Activated T-helper 1 cell treated with Interleukin-2 at 50 U/mL for 16 hours (primary cell): ENCODE measurements at places on chromosomes 11 and 22.

DNA sequence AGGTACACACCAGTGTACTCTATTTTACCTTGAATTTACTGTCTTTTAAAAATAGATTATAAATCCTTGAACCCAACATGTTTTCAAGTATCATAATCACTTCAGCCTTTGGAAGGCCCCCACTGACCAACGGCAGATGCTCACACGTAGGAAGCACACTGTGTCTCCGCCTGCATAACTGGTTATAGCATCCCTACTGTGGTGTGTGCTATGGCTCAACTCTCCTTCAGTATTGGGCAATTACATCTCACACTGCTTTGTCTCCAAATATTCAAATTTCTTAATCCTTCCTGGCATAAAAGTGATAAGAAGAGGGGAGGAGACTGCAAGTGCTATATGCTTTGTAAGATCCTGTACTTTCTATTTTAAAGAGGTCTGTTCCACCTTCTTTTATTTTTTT lies 165.7 kb downstream of the CADM1 start:
- no peak for DNase-seq

DNA sequence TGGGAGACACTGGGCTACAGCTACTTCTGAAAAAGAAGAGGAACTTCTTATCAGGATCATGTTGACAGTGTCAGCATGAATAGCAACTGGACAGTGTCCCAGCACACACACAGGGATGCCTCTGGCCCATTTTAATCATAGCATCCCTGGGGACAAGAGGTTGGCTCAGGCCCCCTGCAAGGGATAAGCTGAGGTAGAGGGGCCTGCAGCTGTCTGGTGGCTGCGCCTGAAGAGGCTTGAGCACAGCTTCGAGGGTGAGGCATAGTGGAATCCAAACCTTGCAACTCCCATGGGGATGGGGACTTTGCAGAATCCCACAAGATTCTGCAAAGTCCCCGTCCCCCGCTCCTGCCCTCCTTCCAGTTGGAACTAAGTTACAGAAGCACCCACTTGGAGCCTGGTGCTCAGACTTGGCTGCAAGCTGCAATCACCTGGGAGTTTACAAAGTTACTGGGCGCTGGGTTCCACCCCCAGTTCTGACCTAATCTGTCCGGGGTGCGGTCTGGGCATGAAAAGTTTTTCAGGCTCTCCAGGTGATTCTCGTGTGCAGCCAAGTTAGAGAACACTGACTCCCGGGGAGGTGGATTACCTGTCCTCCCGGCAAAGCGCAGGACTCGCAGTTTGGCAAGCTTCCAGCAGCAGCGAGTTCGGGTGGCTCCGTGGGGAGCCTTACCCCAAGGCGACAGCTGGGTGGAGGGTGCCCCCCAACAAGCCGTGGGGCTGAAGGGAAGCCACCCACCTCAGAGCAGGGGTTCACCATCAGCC lies 16.0 kb upstream of the LINC01488 start:
- no peak for DNase-seq

GRCh38 chr11:66082946-66083698 lies 13.1 kb downstream of the PACS1 start:
- no peak for DNase-seq

DNA sequence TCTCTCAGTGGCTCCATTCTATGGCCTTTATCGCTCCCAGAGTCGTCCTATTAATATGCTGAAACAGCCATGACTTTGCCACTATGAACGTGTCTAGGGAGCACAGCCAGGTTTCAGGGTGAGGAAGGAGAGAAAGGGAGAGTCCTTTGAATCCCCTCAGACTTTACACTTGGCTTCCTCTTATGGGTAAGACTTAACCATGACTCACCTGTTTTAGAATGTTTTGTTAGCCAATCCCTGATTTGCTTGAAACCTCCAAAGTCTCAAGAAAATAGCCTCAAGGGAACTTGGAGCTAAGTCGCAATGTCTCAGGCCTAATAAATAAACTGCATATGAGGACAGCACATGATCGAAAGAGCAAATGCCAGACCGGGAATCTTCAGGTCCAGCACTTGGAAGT lies 131.2 kb upstream of the RCN1 start:
- DNase-seq, result no peak

DNA sequence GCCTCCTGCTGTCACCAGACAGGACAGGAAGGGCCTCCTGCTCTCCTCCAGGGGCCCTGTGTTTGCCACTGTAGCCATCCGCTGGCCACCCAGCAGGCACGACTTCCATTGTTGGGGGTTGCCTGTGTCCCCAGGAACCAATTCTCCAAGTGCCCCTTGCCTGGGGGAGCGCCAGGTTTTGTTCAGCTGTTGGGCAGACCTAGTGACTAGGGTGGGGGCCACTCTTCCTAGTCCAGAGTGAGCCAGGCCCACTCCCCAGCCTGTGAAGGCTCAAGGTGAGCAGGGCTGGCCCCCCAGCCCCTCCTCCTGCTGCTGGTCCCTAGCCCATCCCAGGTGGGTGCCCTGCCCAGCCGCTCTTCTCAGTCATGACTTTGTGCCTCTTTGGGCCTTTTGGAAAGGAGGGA lies 30.9 kb downstream of the OSBPL5 start:
- no peak for DNase-seq

GRCh38 chr11:42363701-42364100 lies 904.2 kb upstream of the LRRC4C start:
- DNase-seq, result no peak

GRCh38 chr11:24760681-24761080 lies 263.8 kb downstream of the LUZP2 start:
- DNase-seq, result no peak

DNA sequence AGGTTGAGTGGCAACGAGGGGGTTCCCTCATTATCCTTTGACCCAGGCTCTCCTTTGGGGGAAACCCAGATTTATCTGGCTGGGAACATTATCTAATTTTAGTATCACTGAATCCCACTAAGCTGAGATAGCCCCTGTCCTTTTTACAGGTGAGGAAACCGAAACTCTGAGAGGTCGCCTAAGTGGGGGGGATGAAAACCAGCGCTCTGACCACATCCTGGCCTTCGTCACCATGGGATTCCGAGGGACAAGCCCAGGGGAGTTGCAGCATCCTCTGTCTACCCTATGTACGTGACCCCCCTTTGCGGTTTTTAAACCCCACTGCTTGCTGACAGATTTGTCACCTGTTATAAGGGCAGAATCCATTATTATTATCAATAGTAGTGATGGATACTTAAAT lies 61.0 kb downstream of the ISX start:
- no peak for DNase-seq

- DNase-seq, result no peak
Measured at GRCh38 chr11:68469122-68469521, 8.6 kb downstream of the PPP6R3 start.

GRCh38 chr22:33062361-33062760 lies 4.2 kb upstream of the SYN3 start:
- DNase-seq, result no peak

- DNase-seq, result no peak
Measured at GRCh38 chr11:44916801-44917385, 33.8 kb downstream of the TP53I11 start.

- DNase-seq, result no peak
Measured at GRCh38 chr22:33209930-33210784, 152.0 kb upstream of the SYN3 start.

DNA sequence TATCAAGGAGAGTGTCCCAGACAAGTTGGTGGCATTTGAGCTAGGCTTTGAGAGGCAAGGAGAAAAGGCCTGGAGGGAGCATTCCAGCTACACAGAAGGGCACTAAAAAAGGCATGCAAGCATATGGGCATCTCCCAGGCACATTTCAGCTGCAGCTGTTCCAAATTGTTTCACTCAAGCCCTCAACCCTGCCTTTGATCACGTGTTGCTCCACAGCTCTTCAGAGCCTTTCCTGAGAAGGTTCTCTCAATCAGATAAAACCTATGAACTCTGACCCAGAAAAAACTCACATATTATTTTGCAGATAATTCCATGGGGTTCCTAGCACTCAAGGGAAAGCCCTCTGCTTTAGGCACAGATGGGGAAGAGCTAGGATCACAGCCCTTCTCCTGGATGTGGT lies 24.4 kb upstream of the HSPA8 start:
- DNase-seq, result no peak

- no peak for DNase-seq
Measured at GRCh38 chr11:14384338-14384737, 25.4 kb upstream of the RRAS2 start.

GRCh38 chr11:97938789-97939188 lies 1082.0 kb upstream of the CNTN5 start:
- DNase-seq, result no peak

- no peak for DNase-seq
Measured at GRCh38 chr11:61153593-61154095, 7.6 kb downstream of the VPS37C start.

- no peak for DNase-seq
Measured at GRCh38 chr11:66688561-66689534, 11.2 kb upstream of the RBM4B start.

DNA sequence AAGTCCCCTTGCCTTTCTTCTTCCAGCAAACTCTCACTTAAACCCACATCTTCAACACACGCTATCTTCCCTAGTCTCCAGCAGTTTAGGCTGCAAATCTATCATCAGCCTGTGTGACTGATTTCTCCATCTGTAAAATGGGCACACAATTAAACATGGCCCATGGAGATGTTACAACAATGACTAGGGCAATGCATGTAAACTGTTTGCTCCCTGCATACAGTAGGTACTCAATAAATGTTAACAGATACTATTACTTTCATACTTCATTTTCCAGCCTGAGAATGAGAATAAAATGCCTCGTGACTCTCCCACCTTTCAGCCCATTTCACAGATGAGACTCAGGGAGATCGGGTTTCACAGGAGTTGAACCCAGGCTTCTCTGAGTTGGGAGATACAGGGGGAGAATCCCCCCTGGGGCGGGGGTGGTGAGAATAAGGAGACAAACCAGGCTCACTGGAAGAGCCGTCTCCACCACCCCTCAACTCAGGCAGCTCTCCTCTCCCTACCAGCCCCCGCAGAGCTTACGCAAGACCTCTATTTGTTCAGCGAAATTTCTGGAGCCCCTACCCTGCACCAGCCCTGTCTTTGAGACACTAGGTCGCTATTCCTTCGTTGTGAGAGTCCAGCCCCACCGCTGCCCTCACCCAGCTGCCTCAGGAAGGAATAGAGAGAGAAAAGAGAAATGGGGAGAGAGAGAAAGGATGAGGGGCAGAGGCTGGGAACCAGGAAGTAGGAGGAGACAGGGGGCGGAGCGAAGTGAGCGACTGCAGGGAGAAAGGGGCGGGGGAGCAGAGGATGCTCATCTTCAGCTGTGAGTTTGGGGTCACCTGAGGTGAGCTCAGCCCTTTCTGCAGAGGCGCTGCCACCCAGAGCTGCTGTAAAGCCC lies 42.1 kb upstream of the KLHL35 start:
- DNase-seq, result peak; percentile 53

DNA sequence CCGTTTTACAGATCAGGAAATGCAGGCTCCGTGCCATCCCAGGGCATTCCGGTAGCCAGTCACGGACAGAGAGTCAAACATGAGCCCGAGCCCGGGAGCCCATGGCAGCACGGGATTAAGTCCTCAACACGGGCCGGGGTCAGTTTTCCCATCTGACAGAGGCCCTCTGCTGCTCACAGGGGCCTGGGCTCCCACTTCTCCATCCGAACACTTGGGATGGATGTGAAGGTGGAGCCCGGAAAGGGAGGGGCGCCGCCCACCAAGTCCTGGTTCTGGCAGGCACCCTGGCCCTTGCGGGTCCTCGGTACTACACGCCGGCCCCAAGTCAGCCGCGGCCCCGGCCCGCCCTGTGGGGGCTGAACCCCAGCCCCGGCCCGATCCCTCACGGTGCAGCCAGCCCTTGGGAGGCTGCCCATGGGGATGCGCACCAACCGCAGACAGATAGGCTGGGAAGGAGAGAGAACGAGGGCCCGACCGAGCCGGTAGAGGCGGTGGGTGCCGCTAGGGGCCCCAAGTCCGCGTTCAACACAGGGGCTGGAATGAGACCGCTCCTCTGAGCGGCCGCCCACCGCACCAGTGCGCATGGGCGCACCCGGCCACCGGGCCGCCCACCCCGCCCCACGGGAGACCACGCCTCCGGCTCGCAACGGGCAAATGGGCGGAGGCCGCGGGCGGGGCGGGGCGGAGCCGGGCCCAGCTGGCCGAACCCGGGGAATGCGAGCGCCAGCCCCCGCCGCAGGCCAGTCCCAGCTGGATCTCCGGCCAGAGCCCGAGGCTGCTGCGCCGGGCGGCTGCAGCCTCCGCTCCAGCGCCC lies at the start of gene CAPN5:
TSS of gene CAPN5 (plus strand) at position 743 of the 814 bp plus-strand sequence. CDS start 17,916 bp downstream, outside the sequence.
- peak; percentile 78 for DNase-seq

GRCh38 chr11:16030664-16031063 lies 325.7 kb downstream of the SOX6 start:
- DNase-seq, result no peak

GRCh38 chr11:36056160-36056751 lies 112.4 kb downstream of the LDLRAD3 start:
- DNase-seq, result no peak

- no peak for DNase-seq
Measured at GRCh38 chr11:105164208-105164607, 24.6 kb upstream of the CARD18 start.

- no peak for DNase-seq
Measured at GRCh38 chr11:26188554-26188953, 143.4 kb upstream of the ANO3 start.

- DNase-seq, result no peak
Measured at GRCh38 chr11:1531449-1532013, 40.5 kb downstream of the DUSP8 start.
